ENCODE measurements at places on chromosomes 12 and 14.

- DNase-seq: no peak
These were observed 387.8 kb downstream of the SOX5 start for GRCh38 chr12:23561364-23562345.

- DNase-seq: no peak
These were observed 1188.2 kb upstream of the TMEM132C start for GRCh38 chr12:127078577-127079350.

GRCh38 chr14:105418269-105419194, 1.1 kb upstream of the MTA1 start:
- no peak for DNase-seq

- DNase-seq: no peak
These were observed 1.3 kb downstream of the CLSTN3 start for GRCh38 chr12:7131502-7131866.

DNA sequence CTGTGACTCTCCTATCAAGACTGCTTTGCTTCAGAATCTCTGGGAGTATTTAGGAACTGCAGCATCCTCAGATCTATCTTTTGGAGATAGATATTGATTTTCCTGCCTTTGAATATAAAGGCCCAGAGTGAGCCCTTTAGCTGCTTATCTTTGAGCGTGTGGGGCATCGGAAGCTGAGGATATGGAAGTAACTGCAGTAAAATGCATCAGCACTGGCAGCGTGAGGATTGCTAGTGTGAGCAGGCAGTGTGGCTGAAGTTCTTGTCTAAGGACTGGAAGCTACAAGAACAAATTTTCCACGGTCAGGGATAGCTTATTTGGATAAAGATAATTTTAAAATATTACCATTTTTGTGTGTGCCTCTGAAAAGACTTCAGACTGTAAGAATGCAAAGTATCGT, 474.7 kb downstream of the NPAS3 start:
- no peak for DNase-seq

DNA sequence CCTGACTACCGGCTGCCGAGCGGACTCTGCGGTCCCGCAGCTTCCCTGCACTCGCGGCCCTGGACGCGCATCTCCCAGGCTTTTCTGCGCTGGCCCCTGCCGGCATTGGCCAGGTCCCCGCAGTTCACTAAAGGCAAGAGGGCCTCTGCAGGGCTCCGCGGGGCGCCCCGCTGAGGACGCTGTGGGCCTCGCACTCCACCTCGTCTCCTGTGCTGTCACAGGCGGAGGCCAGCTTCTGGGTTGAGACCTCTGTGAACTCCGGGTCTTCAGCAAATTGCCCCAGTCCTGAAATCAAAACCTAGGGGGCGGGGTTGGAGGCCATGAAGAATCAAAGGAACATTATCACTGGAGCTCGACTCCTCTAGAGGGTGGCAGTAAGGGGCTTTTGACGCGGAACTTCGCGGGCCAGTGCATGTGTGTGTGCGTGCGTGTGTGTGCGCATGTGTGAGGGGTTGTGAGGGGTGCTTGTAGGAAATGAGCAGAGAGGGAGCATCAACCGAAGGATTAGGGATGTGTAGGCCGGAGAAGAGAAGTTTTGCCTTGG, 68.5 kb upstream of the CAPRIN2 start:
- DNase-seq: no peak

GRCh38 chr12:130860311-130860710, 11.6 kb upstream of the RAN start:
- DNase-seq: no peak
